ENCODE measurements at places on chromosomes 6 and 20. TPM values are rescaled to one million over a fixed set of nuclear protein-coding genes. Genes with fewer than 3 reads are reported as not detected.

DNA sequence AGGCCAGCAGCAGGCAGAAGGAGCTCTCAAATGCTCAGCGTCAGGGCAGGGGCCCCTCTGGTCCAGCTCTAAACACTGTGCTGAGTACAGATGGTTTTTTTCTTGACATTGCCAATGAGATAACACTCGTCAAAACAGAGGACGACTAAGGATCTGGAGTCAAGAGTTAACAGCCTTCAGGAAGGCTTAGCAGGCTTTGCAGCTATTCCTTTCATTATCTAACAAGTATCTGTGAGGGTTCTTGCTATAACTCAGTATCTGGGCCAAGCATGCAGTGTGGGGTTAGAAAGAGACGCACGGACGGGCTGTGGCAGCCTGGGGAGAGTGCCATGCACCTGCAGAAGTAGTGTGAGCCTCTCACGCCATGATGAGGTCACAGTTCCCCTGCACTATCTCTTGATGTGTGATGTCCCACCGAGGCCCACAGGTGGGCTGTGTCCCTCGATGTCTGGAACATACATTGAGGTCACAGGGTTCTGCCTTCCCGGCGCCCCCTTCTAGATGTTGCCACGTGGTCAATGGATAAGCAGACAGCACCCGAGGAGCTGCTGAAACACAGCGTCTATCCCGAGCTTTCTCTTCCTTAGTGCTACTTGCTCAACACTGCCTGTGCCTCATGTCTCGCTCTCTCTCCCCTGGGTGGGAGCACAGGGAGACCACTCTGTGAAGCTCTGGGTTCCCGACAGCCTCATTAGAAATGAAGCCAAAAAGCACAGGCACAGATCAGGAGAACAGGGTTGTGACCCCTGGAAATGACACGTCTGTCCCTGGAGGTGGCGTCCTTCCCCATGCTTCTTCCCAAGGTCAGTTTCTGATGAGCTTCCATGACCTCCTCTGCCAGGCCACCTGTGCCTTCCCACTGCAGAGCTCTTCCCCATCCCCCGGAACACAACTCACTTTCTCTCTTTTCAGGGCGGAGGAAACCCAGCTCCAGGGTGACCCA, 85.5 kb upstream of the RPS6KA2 start:
- peaks cover 14% of the 10 kb centered on the region for H3K27me3 ChIP-seq
- peaks cover 8% of the 10 kb centered on the region for H3K4me1 ChIP-seq
- no peak overlapping the region for H3K4me3 ChIP-seq

DNA sequence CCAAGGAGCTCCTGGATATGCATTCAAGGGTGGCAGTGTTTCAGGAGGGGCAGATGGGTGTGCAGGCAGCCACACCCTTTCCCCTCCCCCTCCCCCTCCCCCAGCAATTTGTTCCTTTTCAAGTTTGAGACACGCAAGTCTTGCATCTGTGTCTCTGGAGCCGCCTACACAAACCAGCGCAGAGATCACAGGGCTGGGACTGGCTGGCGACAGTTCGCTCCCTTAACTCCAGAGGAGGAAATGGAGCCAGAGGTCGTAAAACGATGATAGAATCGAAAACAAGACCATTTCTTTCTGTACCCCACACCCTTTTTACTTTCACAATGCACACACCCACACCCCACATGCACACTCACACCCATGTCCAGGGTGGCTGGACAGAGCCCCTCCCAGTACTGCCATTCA, 163.1 kb downstream of the LY86 start:
- H3K27ac ChIP-seq: peak overlapping the region; percentile 26
- no peak for DNase-seq
- no peaks in the 10 kb centered on the region for H3K27me3 ChIP-seq
- peaks cover 20% of the 10 kb centered on the region for H3K4me1 ChIP-seq

DNA sequence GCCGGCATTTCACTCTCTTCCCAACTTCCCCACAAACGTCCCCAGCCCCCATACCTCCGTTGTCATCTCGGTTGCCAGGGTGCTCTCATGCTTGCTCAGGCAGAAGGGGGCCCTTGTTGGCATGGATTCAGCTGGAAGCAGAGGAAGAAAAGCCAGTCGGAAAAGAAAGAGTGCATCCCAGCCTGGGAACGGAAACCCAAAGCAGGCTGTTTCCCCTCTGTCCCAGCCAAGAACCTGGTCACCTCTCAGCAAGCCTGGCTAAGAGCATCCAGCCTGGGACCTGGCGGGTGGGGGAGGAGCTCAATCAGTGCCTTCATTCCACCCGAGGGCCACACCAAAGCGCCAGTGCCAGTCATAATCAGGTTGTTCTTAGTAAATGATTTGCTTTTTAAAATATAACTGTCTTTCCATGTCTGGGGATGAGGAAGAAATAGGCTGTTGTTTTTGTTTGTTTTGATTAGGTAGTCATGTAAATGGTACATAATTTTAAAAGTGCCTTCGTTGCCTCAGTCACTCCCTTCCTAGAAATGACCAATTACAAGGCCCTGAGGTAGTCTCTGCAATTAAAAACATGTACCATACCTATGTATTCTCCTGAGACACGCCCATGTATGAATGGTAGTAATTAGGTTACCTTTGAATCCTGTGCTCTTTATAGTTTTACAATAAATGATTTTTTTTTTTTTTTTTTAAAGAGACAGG, 21.1 kb downstream of the CHMP4B start:
- H3K4me3 ChIP-seq: peak overlapping the region; percentile 66
- H3K27ac ChIP-seq: peak overlapping the region; percentile 61
- peaks cover 68% of the 10 kb centered on the region for H3K4me1 ChIP-seq
- no peaks in the 10 kb centered on the region for H3K27me3 ChIP-seq

DNA sequence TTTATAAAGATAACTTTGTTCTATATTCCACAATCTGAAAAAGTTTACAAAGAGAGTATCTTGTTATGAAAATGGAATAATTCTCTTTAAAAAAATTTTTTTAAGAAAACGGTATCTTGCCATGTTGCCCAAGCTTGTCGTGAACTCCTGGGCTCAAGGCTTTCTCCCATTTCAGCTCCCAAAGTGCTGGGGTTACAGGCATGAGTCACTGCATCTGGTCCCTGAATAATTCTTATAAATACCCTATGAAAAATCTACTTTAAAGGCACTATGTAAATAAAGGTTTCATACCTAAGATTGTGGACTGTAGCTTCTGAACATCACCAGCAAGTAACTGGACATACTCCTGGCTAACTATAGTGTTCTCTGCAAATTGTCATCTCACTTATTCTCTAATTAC, 60.3 kb downstream of the SAMD3 start:
- no peak for DNase-seq
- no peaks in the 10 kb centered on the region for H3K27me3 ChIP-seq
- H3K4me3 ChIP-seq: no peak overlapping the region
- H3K4me1 ChIP-seq: no peaks in the 10 kb centered on the region
- no peaks in the 10 kb centered on the region for H3K36me3 ChIP-seq

DNA sequence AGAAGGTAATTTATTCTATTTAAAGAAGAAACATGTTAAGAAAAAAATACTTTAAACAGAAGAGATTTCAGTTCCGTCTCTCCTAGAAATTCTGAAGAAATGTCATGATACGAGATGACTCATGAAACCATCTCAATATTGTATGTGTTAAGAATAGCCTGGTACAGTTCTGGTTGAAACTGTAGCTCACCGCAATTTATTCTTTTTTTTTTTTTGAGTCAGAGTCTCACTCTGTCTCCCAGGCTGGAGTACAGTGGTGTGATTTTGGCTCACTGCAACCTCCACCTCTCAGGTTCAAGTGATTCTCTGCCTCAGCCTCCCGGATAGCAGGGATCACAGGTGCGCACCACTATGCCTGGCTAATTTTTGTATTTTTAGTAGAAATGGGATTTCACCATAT, 103.3 kb downstream of the ARHGAP18 start:
- H3K36me3 ChIP-seq: no peaks in the 10 kb centered on the region
- no peaks in the 10 kb centered on the region for H3K27me3 ChIP-seq
- no peak overlapping the region for H3K27ac ChIP-seq
- no peaks in the 10 kb centered on the region for H3K4me1 ChIP-seq
- no peak overlapping the region for H3K4me3 ChIP-seq
- no peak for DNase-seq

- no peak for DNase-seq
- H3K4me1 ChIP-seq: no peaks in the 10 kb centered on the region
- H3K27ac ChIP-seq: no peak overlapping the region
- H3K27me3 ChIP-seq: peaks cover 4% of the 10 kb centered on the region
- no peak overlapping the region for H3K4me3 ChIP-seq
- H3K36me3 ChIP-seq: no peaks in the 10 kb centered on the region
Measured at GRCh38 chr6:39273406-39273821, 40.8 kb downstream of the KCNK17 start.

GRCh38 chr20:41533537-41534136, 84.5 kb downstream of the CHD6 start:
- no peak overlapping the region for H3K27ac ChIP-seq
- DNase-seq: no peak
- H3K4me1 ChIP-seq: no peaks in the 10 kb centered on the region
- H3K27me3 ChIP-seq: no peaks in the 10 kb centered on the region
- H3K4me3 ChIP-seq: no peak overlapping the region
- H3K36me3 ChIP-seq: peaks cover 28% of the 10 kb centered on the region

The MATN4 gene
- total RNA-seq: not detected

The ASIP gene
- total RNA-seq: not detected

The SIRPB1 gene
- total RNA-seq: 0.95 TPM

All from type B pancreatic cell (in vitro differentiated cells).